ENCODE measurements at places on chromosomes 12 and 14.

- H3K27me3 ChIP-seq, result no peaks in the 10 kb centered on the region
- H3K4me1 ChIP-seq, result peaks cover 4% of the 10 kb centered on the region
- no peak overlapping the region for H3K27ac ChIP-seq
- H3K4me3 ChIP-seq, result no peak overlapping the region
These were observed 5.5 kb upstream of the PCED1B start for GRCh38 chr12:47073951-47074350.

DNA sequence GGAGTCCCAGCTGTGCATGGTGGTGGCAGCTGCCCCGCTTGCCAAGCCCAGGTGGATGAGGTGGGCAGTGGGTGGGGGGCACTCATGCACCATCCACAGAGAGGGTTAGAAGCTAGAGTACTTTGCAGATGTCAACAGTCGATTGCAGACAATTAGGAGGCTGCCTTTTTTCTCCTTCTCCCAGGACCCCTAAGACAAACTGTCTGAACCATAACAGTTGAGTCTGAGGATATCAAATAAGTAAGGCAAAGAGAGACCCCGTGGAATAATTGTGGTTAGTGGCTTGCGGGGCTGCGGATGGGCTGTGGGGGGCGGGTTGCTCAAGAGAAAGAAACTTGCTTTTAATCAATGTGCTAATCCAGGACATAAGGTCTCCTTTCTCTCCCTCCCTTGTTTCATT is 926.2 kb downstream of the VRK1 start:
- no peak for DNase-seq
- H3K27ac ChIP-seq, result no peak overlapping the region
- H3K36me3 ChIP-seq, result no peaks in the 10 kb centered on the region
- H3K27me3 ChIP-seq, result no peaks in the 10 kb centered on the region
- H3K4me3 ChIP-seq, result no peak overlapping the region
- no peaks in the 10 kb centered on the region for H3K4me1 ChIP-seq

DNA sequence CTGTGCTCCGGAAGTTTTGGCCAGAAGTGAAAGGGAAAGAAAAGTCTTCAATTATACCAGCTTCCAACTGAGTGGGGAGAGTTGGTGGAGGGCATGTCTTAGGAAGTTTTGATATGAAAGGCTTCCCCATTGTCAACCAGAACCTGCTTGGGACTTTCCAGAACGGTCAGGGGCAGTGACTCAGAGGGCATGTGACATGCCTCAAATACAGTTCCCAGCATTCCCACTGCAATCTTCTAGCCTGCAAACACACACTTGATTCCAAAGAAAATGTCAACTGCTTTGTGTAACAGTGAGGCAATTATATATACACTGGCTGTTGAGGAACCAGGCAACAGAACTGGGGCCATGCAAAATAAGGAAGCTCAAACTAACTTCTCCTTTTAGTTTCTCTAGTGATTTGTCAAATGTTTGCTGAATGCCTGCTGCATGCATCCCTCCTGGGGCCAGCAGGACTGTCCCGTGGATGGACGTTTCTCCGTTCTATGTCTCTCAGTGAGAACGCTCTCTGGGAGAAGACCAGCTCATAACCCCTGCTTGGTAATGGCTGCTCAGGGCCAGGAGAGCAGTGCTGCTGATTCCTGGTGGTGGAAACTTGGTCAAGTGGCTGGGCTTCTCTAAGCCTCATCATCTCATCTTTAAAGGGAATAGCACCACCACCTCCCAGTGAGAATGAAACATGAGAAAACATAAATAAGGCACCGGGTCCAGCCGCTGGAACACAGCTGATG is 18.3 kb downstream of the SLC25A47 start:
- no peak for DNase-seq
- H3K4me3 ChIP-seq, result no peak overlapping the region
- peaks cover 6% of the 10 kb centered on the region for H3K4me1 ChIP-seq
- H3K27me3 ChIP-seq, result no peaks in the 10 kb centered on the region

DNA sequence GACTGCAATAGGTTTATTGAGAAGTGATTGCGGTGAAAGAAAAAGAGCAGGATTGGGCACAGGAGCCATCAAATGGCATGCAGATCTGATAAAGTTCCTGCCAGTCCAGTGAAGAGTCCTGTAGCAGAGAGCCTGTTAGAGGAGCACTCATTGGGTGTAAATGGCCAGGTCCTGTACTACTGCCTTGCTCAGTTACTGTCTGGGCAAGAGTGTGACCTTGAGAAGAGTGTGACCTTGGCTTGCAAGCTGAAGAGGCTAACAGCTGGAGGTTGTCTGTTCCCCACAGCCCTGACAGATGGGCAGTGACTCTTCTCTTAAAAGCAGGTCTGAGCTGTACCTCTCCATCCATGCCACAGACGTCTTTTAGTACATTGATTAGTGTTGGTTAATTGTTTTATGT is 148.6 kb upstream of the SLC38A2 start:
- H3K27ac ChIP-seq, result no peak overlapping the region
- no peaks in the 10 kb centered on the region for H3K36me3 ChIP-seq
- H3K4me1 ChIP-seq, result peaks cover 76% of the 10 kb centered on the region
- H3K27me3 ChIP-seq, result no peaks in the 10 kb centered on the region

- H3K4me1 ChIP-seq, result peaks cover 70% of the 10 kb centered on the region
- no peak overlapping the region for H3K27ac ChIP-seq
- no peak for DNase-seq
- no peak overlapping the region for H3K4me3 ChIP-seq
These were observed 4.6 kb downstream of the ANO6 start for GRCh38 chr12:45220363-45220931.

- DNase-seq, result no peak
- no peaks in the 10 kb centered on the region for H3K27me3 ChIP-seq
- peak overlapping the region; percentile 81 for H3K4me3 ChIP-seq
- no peaks in the 10 kb centered on the region for H3K36me3 ChIP-seq
These were observed 1.1 kb downstream of the POLR3B start for GRCh38 chr12:106358396-106359241.

- no peak overlapping the region for H3K4me3 ChIP-seq
- no peak for DNase-seq
- no peak overlapping the region for H3K27ac ChIP-seq
- H3K36me3 ChIP-seq, result no peaks in the 10 kb centered on the region
These were observed 20.3 kb downstream of the SYNE3 start for GRCh38 chr14:95496111-95496681.

All from esophagus squamous epithelium (tissue), 5 donors.